LNCaP clone FGC (cell line): ENCODE measurements at places on chromosomes 2 and 18.

GRCh38 chr2:30708491-30709290 lies 98.6 kb downstream of the CAPN13 start:
- DNase-seq, result no peak

DNA sequence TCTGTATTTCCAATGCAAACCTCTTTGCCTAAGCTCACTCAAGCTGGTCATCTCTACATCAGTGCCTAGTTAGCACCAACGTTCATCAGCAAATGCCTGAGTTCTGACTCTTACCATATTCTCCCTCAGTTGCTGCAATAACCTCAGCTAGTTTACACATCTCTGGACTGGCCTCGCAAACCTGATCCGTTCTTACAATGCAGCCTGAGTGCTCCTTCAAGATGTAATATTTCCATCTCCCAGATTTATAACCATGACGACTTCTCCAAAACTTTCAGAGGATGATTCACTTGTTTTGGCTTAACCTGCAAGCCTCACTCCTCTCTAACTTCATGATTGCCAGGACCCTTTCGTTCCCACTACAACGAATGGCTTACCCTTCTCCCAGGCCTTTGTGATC lies 69.7 kb downstream of the DIPK1C start:
- DNase-seq, result no peak

DNA sequence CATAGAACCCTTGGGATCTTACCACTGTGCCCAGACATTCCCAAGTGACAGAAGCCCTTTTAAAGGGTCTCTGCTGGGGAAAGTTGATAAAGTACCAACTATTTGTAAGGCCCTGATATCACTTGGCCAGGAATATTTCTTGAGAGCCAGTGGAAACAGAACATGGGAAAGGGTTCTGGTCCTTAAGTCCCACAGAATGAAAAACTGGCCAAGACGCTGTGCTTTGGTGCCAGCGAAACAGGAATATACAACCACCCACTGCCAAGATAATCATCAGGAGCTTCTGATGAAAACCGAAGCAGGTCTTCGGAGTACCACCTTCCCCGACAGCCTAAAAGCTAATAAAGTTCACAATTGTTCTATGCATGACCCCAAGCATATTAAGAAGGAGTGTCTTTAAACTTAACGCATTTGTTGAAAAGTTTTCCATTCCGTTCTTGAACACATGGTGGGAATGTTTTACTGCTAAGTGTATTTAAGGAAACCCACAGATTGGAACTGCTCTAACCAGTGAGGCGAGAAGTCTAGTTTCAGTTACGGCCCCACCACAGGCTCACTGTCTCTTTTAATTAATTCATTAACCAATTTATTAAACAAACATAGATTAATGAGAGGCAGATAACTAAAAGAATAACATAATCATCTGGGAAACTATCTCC lies 152.6 kb downstream of the ANKRD44 start:
- no peak for DNase-seq

DNA sequence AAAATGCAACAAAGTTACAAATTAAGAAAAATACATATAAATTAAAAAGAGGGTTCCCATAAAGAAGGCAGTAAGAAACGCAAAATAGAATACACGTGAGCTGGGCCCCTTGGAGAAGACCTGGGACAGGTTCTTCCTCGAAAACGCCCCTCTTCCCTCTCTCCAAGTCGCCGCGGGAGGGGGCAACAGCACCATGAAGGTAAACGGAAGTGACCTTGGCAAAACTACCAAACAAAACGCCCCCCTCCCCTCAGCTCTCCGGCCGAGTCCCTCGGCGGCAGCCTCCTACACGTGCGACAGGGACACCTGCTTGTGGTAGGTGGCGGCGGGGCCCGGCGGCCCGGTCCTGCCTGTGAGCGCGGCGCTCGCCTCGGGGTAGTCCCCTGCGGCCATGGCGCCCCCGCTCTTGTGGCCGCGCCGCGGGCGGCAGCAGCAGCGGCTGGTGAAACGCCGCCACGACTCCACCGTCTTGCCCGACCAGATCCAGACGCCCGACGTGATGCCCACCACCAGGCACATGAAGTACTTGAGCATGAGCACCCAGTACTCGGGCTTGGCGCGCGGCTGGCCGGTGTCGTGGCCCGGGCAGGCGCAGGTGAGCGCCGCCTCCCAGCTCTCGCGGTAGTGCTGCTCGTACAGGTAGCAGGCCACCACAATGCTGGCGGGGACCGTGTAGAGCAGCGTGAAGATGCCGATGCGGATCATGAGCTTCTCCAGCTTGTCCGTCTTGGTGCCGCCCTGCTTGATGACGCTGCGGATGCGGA lies 2.8 kb downstream of the FZD5 start:
- DNase-seq, result no peak

DNA sequence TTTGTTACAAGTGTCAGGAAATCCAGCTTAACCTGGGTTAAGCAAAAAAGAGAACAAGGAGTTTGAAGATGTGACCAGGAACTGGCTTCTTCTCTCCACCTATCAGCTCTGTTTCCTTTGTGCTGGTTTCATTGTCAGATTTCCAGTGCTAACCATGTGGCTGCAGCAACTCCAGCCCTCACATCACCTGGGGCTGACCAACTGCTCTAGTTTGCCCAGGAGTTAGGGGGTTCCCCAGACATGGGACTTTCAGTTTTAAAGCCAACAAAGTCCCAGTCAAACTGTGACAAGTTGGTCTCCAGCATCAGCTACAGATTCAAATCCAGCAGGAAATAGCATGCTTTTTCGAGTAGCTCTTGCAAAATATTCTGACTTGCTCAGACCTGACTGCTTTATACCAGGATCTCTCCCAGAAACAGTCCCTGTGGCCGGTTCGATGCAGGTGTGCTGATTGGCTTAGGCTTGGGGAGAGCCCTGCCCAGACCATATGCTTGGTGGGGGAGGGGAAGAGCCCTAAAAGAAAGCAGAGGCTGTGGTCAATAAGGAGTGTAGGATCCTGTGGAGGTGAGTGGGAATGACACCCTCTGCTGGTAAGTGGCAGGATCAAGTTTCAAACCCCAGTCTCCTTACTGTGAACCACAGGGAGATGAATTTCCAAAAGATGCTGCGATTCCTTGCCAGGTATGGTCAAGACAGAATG lies 49.5 kb downstream of the KCNE4 start:
- no peak for DNase-seq

DNA sequence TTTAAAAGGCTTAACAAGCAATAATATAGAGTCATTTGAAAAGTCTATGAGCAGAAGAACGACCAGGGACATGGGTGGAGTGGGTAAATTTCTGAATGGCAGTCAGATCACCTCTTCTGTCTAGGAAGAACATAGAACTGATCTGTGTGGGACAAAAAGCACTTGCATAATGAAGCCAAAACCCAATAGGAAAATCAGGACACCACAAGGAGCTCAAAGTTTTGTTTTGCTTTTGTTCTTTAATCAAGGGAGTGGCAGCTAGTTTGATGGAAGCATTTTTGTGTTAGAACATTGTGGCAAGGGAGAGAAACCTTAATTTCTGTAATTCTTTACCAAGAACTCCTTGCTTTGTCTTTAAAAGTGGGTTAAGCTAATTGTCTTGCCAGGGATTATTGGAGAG lies 240.2 kb upstream of the TANK start:
- DNase-seq, result no peak

DNA sequence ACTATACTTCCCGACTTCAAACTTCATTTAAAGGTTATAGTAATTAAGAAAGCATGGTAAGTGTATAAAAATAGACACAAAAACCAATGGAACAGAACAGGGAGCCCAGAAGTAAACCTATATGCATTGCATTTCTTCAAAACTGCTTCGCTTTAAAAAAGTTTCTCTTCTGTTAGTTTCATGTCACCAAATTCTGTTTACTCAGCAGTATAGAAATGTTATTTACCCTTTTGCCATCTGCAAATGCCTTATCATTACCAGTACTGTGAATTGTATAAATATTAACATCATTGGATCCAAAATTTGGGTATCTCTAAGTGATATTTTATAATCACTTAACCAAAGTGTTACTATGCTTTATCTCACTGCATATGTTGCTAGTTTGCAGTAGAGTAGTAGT lies 45.9 kb upstream of the ZNF638 start:
- no peak for DNase-seq

DNA sequence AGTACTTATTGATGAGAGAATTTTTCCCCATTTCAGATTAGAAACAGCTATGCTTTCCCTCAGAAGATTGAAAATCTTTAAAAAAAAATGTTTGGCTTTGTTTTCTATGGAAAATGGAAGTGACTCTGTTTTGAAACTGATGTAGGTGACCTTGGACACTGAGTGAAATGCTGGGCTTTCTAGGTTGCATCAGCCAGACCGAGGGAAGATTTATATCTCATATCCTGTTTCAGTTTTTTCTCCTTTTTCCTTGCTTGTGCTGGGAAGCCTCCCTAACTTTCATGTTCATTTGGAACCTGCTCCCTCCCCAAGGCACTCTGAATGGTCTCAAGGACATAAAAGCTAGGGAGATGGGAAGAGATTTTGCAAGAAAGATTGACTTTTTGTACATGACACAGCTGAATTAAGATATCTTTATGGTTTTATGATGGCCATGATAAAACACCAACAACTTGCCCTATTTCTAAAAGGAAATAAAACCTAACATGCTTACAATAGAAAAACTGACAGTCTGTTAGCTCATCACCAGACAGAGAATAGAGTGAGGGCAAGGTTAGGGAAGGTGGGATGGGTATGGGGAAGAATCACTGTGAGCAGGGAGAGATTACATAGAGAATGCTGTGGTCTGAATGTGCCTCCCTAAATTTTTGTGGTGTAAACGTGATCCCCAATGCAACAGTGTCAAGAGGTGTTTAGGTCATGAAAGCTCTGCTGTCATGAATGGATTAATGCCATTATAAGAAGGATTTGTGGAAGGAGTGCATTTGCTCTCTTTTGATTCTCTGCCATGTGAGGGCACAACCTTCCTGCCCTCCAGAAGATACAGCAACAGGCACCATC lies 249.7 kb downstream of the TPGS2 start:
- no peak for DNase-seq

DNA sequence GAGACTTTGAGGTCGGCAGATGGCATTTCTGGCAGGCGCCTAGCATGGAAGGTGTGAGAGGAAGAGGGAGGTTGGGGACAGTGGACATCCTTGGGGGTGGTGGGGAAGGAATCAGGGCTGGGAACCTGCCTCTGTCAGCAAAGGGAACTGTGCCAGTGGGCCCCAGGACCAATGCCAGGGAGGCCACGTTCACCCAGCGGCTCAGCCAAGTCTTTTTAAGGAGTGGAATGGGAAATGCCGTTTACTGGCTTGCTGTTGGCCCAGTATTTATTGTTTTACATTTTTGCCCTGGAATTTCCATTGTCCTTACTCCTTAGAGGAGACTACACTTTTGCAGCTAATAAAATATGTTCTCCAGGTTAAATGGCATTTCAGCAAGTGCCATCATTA lies 135.2 kb downstream of the MCFD2 start:
- no peak for DNase-seq

DNA sequence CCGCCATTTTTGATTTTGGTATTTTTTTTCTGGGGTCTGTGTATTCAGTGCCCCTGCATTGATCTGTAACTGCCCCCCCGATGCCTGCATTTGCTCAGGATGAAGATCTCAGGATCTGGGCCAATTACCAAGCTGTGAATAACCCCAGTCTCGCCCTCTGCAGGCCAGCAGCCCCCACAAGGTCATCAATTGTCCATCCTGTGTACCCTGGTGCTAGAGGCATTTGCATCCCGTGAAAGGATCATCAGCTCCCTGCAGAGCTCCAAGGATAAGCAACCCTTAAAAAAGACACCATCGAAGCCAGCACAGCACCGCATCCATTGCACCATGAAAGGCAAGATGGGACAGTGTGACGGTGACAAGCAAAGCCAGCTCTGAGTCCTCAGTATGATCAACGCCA lies 154.1 kb upstream of the KLHL29 start:
- no peak for DNase-seq

DNA sequence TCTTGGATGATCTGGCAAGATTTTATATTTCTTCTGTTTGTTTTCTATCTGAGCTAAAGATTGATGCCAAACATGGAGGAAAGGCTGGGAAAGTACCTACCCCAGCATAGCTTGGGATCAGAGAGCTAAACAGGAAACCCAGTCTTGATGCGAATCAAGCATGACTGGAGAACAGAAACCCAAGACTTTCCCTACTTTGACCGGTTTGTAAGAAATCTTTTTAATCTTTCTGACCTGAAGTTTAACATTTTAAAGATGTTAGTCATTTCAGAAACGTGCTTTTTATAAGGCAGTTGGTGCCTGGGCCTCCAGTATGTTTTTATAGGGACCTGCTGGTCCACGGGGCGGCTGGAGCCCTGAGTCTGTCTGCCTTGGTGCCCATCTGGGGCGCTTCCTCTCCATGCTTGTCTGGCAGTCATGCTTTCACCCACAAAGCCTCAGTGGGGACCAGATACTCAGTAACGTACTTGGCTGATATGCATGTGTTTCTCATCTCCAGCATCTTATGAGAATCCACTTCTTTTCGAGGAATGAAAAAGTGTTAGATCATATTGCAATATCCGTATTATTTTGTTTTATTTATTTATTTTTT lies 266.5 kb downstream of the PTGR3 start:
- DNase-seq, result no peak
